ENCODE measurements at places on chromosomes 7 and 10.

DNA sequence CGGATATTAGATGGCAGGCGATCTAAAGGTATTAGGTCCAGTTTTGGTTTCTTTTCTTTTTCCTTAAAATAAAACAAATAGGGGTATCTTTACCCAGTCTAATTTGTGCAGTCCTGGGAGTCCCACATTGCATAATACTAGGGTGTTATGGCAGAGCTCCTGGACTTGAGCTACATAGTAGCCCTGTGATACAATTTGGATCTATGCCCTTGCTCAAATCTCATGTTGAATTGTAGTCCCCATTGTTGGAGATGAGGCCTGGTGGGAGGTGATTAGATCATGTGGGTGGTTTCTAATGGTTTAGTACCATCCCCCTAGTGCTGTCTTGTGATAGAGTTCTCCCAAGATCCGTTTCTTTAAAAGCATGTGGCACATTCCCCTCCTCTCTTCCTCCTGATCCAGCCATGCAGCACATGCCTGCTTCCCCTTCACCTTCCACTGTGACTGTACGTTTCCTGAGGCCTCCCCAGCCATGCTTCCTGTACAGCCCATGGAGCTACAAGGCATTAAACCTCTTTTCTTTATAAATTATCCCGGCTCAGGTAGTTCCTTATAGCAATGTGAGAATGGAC lies 141.9 kb downstream of the RPS24 start:
- DNase-seq: no peak

DNA sequence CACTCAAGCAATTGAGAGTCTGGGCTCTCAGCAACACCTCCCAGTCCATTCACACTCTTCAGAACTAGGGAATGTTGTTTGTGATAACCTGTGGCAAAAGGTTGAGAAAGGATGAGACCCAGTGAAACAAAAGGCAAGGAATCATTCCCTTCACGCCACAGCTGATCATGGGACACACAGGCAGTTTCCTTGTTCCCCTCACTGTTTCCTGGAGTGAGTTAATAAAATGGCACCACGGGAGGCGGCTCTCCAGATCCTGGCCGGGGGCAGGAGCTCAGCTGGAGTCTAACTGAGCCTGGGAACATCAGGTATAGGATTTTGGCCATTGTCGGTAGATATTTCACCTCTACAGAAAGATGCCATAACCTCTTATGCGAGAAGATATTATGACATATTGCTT lies 107.3 kb upstream of the FAM171A1 start:
- no peak for DNase-seq

- DNase-seq: no peak
Measured at GRCh38 chr10:25206693-25207414, 32.1 kb downstream of the GPR158 start.

GRCh38 chr7:114930829-114931655 lies 9.1 kb downstream of the MDFIC start:
- peak; percentile 64 for DNase-seq

GRCh38 chr10:106044503-106044902 lies 1120.0 kb downstream of the SORCS1 start:
- DNase-seq: no peak

DNA sequence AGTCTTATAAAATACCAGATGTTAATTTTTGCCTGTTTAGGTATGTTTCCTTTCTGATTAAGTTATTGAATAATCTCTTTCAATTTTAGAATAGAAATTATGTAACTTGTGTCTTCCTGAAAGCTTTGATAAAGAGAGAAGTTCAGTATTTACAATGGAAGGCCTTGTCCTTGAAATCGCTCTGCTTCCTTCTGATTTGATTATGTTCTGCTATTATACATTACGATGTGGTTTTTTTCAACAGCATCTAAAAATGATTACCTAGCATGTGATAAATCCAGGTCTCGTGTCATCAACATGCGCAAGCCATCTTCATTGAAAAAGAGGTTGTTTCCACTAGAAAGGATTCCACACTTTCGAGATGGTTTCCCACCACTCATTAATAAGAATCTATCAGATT lies 96.5 kb upstream of the SLC26A5 start:
- no peak for DNase-seq

DNA sequence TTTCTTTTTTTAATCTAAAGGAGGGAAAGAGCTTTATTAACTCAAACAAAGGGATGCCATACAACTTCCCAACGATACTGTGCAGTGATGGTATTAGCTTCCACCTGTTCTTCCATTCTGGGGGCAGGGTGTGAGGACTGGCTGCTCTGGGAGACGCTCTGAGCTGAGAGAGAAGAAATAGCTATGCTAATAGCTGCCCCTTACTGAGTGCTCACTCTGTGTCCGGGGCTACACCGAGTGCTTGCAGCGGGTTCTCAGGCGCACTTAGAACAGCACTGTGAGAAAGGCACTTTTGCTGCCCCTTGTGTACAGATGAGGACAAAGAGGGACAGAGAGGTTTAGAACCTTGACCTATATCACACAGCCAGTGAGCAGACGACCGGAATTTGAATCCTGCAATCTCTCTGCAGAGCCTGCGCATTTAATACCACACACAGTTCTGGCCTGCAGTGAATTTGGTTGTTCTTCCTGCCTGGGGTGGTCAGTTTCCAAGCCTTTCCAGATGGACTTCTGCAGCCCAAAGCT lies 142.2 kb downstream of the PLPP4 start:
- DNase-seq: no peak

GRCh38 chr10:30529373-30529998 lies 95.5 kb downstream of the MAP3K8 start:
- peak; percentile 83 for DNase-seq

GRCh38 chr10:24097751-24098207 lies 111.2 kb upstream of the KIAA1217 start:
- DNase-seq: no peak

GRCh38 chr7:39745320-39745719 lies 121.9 kb downstream of the RALA start:
- no peak for DNase-seq

DNA sequence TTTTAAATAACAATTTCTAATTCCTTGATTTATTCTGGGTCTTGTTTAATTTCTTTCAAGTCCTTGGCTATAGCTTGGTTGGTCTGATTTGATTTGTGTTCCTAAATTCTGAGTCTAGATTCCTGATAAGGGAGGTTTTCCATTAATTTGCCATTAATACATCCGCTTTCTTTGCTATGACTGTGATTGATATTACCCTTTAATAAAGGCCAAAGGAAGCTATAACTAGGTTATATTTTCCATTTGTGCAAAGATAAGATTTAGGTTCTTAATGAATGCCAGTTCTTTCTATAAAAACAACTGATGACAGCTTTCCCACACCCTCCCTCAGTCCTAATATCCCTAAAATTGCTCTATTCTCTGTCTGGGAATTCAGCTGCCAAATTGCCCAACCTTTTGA lies 28.2 kb downstream of the NDUFB2 start:
- no peak for DNase-seq

GRCh38 chr7:76507723-76508406 lies 2.5 kb upstream of the UPK3B start:
- no peak for DNase-seq

DNA sequence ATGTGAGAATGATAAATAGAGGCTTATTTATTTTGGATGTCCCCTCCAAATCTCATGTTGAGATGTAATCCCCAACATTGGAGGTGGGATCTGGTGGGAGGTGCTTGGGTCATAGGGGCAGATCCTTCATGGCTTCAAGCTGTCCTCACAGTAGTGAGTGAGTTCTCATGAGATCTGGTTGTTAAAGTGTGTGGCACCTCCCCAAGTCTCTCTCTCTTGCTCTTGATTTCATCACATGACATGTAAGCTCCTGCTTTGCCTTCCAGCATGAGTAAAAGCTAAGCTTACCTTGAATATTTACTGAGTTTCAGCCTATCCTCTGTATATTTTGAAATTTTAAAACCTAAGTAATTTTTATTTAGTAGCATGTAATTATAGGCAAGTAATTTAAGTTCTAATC lies 444.9 kb downstream of the ARL4A start:
- no peak for DNase-seq

GRCh38 chr7:100475549-100475948 lies 3.5 kb downstream of the TSC22D4 start:
- no peak for DNase-seq

DNA sequence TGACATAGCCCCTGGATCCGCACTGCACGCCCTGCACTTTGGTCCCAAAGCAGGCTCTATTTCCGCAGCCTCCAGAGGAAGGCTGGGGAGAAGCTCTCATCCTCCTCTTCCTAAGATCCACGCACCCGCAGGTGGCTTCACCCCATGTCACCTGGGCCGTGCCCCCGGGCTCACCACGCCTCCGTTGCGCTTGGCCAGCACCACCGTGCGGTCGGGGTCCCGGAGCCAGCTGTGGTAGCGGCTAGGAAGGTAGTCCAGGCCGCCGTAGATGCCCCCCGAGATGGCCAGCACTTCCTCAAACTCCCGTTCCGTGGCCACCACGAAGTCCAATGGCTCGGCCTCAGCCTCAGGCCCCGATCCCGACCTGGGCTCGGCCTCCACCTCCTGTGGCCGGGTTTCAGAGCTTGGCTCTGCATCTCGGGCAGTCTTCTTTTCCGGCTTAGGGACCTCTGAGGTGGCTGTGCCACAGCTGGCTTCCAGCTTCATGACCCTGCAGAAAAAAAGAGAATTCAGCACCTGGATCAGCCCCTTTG lies 5.7 kb downstream of the NAT16 start:
- DNase-seq: no peak

GRCh38 chr10:88477343-88478085 lies 105.6 kb downstream of the RNLS start:
- DNase-seq: no peak

- DNase-seq: no peak
Measured at GRCh38 chr7:126228356-126229061, 1024.2 kb downstream of the GRM8 start.

DNA sequence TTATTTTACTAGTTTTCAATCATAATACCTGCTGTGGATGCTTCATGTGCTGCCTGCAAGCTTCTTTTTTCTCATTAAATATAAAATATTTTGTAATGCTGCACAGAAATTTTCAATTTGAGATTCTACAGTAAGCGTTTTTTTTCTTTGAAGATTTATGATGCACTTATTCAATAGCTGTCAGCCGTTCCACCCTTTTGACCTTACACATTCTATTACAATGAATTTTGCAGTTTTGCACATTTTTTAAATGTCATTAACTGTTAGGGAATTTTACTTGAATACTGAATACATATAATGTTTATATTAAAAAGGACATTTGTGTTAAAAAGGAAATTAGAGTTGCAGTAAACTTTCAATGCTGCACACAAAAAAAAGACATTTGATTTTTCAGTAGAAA lies 103.0 kb downstream of the PTEN start:
- DNase-seq: no peak

- DNase-seq: no peak
Measured at GRCh38 chr7:14886533-14886932, 16.0 kb downstream of the DGKB start.

GRCh38 chr10:35025916-35026315 lies 64.2 kb downstream of the CUL2 start:
- DNase-seq: no peak

GRCh38 chr7:80563561-80564327 lies 51.9 kb upstream of the GNAT3 start:
- no peak for DNase-seq

- DNase-seq: no peak
Measured at GRCh38 chr10:124685261-124685660, 58.9 kb downstream of the FAM53B start.

All from activated CD4-positive, alpha-beta T cell treated with anti-CD3 and anti-CD28 coated beads, Interleukin-2, Interleukin-4, amounts not matched to agents 100 ng/mL and 50 ng/mL, durations not matched to agents 16 hours and 8 hours (primary cell).